ENCODE measurements at places on chromosomes 7 and 10.

DNA sequence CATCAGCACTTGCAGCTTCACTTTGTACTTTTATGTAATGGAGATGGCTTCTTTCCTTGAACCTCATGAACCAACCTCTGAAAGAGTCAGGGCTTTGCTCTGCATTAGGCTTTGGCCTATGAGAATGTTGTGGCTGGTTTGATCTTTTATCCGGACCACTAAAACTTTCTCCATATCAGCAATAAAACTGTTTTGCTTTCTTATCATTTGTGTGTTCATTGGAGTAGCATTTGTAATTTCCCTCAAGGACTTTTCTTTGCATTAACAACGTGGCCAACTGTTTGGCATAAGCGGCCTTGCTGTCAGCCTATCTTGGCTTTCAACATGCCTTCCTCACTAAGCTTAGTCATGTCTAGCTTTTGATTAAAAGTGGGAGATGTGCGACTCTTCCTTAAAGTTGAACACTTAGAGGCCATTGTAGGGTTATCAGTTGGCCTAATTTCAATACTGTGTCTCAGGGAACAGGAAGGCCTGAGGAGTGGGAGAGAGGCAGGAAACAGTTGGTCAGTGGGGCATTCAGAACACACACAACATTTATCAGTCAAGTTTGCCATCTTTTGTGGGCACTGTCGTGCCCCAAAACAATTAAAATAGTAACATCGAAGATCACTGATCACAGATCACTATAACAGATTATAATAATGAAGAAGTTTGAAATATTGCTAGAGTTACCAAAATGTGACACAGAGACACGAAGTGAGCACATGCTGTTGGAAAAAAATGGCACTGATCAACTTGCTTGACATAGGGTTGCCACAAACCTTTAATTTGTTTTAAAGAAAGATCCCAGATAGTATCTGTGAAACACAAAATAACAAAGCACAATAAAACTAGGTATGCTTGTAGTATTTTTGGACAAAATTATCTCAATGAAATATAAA lies 64.7 kb downstream of the NRF1 start:
- DNase-seq: no peak

DNA sequence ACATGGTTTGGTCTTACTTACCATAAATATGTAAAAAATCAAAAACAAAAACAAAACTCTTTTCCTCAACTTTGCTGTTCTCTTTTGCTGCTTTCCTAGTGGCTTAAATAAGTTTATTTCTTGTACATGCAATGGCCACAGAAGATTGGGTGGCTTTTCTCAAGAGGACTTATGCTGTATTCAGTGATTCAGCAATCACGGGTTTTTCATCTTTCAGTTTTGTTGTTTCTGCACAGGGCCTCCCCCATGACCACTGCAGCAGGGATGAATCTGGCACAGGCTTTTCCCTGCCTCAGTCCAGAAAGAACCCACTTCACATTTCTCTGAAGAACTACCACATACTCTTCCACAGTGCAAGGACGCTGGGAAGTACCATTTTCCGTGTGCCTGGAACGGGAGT lies 355.0 kb downstream of the RNLS start:
- DNase-seq: no peak

- no peak for DNase-seq
Observed at GRCh38 chr7:96953676-96954513, 51.5 kb upstream of the DLX6 start.

- peak; percentile 37 for DNase-seq
Observed at GRCh38 chr10:93701866-93702209, 554 bp downstream of the FRA10AC1 start.

GRCh38 chr10:103905441-103905840 lies 12.5 kb downstream of the STN1 start:
- no peak for DNase-seq

DNA sequence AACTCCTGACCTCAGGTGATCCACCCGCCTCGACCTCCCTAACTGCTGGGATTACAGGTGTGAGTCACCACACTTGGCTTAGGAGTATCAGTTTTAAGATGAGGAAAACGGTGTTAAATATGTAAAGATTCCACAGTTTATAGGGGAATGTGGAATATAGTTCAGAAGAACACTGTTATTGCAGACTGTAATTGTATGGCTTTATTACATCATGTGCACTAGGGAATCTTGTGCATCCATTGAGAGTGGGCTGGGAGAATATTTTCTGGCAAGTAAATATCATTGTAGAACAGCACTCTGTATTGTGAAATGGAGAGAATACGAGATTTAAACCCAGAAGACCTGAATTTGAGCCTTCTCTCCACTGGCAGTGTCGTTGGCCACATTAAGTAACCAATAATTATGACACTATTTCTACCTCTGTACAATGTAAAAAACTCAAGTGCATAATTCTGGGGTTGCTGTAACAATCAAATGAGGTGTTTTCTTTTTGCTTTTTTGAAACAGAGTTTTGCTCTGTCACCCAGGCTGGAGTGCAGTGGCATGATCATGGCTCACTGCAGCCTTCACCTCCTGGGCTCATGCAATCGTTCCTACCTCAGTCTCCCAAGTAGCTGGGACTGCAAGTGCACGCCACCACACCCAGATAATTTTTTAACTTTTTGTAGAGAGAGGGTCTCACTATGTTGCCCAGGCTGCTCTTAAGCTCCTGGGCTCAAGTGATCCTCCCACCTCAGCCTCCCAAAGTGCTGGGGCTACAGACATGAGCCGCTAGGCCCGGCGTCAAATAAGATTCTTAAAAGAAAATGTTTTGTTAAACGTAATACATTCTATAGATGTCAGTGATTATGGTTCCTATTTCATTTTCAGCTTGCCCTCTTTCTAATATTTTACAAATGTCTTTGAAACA lies 12.0 kb upstream of the PARD3 start:
- DNase-seq: no peak

DNA sequence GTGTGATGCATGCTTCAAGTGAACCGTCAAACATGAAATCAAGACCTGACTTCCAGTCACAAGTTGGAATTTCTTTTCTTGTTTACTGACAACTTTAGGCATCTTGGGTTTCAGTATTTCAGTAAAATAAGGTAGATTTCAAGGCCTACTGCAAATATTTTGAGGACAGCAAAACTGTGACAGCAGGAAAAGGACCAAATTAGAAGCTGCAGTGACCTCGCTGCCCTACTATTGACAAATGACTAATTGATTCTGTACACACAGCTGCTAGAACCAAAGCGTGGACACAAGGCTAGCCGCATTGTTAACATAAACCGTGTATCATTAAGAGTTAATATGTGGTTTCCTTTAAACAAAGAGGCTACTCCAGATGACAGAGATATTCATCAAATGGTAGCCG lies 105.7 kb upstream of the SEC61G start:
- peak; percentile 71 for DNase-seq

- no peak for DNase-seq
Observed at GRCh38 chr10:18303851-18304801, 163.9 kb downstream of the CACNB2 start.

- DNase-seq: peak; percentile 90
Observed at GRCh38 chr7:64876792-64877713, 26.0 kb upstream of the ZNF273 start.

- DNase-seq: no peak
Observed at GRCh38 chr10:22246680-22247391, 29.0 kb upstream of the EBLN1 start.

DNA sequence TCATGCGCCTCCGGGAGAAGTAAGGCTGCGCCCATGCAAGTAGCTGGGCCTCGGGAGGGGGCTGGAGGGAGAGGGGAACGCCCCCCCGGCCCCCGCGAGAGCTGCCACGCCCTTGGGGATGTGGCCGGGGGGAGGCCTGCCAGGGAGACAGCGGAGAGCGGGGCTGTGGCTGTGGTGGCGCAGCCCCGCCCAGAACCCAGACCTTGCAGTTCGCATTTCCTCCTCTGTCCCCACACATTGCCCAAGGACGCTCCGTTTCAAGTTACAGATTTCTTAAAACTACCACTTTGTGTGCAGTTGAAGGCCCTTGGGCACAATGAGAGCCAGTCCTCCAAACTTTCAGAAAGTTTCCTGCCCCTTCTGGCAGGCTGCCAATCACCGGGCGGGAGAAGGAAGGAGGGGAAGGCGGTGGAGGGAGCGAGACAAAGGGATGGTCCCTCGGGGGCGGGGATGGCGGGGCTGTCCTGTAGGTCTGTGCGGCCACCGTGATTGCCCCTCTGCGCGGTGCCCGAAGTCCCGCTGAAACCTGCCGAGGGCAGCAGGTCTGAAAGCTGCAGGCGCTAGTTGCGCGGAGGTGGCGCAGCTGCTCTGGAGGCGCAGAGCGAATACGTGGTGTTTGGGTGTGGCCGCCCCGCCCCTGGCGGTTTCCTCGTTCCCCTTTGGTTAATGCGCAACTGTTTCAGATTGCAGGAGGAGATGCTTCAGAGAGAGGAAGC lies 2.1 kb downstream of the VIM start:
- DNase-seq: peak; percentile 47

DNA sequence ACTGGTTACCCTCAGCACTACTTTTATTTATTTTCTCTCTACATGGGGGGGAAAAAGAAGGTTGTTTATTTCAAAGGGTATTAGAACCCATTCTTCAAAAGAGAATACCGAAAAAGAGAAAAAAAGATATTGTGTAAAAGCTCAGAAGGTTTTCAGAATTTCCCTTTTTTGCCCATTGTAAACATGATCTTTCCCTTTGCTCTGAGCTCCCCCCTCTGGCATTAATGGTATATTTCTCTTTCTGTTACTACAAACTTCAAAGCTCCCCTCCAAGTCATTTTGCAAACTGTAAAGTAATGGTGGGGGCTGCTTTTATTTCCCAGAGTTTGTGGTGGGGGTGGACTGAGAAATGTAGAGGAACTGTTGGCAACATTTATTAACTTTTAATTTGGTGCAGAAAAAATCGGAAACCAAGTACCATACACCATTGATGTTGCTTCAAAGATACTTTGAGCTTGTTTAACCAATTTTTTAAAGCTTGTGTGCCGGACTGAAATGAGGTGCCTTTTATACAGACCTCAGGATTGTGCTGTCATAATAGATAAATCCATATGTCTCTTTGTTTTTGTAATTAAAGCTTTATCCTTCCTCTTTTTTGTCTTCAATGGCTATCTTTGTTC lies 181.5 kb downstream of the EXOC4 start:
- DNase-seq: peak; percentile 60

DNA sequence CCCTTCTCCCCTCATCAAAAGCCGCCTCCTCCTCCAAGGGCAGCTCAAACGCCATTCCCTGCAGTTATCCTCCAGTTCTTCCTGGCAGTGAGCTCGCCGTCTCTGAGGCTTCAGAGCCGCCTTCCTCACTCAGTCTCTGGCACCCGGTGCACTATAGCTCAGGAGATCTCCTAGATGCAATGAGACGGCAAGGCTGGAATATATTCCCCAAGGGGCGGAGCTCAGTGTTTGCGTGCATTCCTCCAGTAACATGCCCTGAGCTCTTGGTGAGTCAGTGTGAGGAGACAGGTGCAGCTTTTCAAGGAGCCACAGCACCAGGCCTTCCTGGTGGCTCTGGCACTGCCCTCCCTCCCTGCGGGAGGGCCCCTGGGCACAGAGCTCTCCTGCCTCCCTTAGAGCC lies 512.6 kb upstream of the FOXK1 start:
- no peak for DNase-seq

DNA sequence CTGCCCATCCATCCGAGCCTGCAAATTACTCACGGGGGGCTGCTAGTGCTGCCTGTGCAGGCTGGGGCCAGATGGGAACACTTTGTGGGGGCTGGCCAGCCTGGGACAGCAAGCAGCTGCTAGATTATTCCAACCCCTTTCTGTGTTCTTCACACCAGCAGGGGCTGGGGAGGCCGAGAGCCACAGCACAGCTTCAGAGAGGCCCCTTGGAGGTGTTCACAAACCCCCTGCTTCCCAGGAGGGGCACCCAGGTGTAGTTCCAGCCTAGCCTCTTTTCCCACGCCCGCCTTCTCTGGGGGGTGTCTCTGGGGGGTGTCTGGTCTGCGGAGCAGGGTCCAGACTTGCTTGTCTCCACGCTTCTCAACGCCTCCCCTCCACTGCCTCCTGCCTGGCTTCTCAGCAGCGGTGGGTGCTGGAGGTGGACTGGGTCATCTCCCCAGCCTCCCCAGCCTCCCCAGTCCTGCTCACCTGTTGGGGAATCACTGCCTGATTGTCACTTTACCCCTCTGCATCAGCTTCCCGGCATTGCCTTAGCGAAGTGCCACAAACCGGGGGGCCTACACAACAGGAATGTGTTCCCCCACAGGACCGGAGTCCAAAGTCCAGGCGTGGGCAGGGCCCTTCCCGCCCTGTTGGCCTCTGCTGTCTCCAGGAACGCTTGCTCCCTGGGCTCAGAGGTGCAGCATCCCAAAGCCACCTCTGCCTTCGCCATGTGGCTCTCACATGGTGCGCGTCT lies 74.0 kb upstream of the EN2 start:
- no peak for DNase-seq

DNA sequence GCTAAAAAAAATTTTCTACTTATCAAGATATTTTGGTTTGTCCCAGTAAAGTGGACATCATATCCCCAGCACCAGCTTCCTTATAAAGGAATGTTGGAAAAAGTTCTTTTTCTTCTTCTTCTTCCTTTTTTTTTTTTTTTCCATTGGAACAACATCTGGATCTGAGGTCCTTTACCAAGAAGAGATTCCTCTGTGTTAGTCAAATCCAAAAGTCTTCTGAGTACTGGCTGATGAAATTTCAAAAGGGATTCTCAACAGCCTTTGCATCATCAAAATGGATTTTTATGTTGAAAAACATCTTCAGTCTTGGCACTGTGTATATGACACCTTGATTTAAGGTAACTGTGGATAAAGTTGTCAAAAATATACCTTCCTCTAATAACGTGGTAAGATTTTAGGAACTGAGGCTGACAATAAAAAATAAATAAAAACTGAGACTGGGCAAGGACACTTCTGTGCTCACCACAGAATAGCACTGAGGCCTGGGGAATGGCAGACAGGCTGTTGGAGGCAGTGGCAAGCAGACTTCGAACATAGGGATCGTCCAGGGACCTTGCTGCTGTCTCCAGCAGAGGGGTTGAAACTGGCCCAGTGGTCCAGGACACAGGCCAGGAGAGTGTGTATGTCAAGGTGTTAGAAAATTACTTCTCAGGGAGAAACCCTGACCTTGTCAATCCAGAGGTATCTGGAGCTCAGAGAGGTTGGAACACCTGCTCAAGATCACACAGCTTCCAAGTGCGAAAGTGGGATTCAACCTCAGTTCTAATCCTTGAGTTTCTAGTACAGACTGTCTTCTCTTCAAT lies 130.4 kb downstream of the PTPN20 start:
- DNase-seq: no peak

DNA sequence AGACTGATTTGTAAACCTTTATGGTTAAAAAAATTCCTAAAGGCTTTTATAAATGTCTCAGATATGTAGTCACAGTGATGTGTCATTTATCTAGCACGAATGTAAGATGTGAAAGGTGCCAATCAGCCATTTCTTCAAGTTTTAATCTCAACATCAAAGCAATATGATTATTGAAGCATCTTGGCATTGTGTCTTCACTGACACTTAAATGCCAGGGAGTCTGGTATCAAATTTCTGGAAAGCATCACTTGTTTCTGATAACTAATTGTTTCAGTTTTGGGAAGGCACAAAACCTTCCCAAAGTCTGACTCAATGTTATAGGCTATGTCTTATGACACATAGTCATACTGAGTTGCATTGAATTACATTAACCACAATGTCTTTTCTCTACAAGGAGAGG lies 492.0 kb upstream of the CNTNAP2 start:
- no peak for DNase-seq
